SJSA1 (cell line): ENCODE measurements at places on chromosomes 7 and 10. TPM values are rescaled to one million over a fixed set of nuclear protein-coding genes. Genes with fewer than 3 reads are reported as not detected.

DNA sequence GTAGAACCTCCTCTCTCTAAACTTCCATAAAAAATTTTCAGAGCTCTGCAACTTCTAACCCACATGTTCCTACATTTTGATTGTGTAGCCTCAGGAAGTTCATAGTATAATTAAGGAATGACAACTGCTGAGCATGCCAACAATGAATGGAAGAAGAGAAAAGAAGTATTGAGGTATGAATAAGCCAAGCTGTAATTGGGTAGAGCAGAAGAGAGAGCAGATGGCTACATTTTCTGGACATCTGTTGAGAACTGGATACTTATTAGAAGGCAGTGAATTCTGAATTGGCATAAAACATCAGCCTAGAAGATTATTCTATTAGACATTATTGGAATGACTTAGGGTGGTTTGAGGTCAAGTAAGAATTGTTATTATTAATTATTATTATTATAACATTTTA is 728.3 kb upstream of the PHF14 start:
- DNase-seq = no peak

DNA sequence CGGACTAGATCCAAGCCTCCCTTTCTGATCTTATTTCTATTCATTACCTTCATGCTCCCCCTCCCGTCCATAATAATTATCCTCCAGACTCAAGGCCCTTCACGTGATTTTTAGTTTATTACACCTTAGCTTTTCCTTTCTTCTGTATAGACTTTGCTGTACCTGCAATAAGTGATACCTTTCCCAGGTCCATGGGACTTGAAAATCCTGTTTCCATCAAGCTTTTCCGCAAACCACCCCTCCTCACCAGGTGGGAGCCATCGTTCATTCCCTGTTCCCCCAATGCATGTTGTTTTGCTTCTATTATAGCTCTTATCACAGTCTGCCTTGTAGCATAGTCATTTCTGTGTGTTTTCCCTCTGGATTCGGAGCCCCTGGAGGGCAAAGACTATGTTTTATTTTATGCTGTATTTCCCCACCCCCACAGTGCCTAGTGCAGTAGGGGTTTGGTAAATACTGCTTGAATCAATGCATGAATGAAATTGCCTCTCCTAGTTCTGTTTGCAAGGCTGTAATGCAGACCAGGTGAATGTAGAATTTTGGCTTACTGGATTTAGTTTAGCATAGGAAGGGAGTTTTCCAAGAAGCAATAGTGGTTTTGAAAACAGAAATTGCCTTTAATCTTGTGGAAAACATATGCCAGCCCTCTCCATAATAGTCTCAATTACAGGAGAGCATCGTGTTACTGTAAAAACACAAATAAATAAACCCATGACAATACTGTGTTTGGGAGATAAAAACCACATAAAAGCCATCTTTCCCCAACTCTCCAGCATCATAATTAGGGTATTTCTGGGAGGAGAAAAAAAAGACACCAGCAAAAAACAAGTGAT is 213.4 kb downstream of the AUTS2 start:
- no peak for DNase-seq

GRCh38 chr10:2476812-2477553 is 590.4 kb upstream of the PFKP start:
- no peak for DNase-seq

DNA sequence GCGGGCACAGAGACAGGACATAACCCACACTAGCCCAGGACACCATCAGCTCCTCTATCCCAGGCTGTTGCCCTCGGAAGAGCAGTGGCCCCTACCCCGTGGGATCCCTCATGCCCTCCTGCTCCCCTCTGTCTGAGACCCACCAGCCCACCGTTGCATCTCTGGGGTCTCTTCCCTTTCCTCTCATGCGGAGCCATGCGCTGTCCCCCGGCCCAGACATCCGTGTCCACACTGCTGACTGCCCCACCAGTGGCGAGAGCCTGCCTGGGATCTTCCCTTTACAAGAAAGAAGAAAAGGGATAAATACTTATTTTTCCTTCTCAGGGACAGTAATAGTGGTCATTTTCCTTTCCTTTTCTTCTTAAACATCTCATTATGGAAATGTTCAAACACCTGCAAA is 115.4 kb downstream of the WDR37 start:
- no peak for DNase-seq

- no peak for DNase-seq
Measured at GRCh38 chr7:140390466-140391190, 7.7 kb downstream of the SLC37A3 start.

DNA sequence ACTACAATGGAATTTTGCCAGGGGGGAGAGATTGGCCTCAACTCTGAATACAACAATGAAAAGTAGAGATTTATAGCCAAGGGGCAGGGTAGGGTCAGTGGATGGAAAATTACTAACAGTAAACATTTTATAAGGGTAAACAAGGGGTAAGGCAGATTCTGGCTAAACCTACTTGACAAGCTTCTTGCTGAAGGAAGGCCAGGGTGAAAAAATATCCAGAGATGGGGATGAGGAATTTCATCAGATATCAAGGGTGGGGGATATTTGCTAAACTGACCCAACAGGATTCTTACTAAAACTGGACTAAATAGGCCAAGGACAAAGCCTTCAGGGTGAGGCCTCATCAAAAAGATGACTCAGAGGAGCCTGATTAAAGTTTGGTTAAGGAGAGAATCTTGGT is 156.3 kb downstream of the RTKN2 start:
- no peak for DNase-seq

DNA sequence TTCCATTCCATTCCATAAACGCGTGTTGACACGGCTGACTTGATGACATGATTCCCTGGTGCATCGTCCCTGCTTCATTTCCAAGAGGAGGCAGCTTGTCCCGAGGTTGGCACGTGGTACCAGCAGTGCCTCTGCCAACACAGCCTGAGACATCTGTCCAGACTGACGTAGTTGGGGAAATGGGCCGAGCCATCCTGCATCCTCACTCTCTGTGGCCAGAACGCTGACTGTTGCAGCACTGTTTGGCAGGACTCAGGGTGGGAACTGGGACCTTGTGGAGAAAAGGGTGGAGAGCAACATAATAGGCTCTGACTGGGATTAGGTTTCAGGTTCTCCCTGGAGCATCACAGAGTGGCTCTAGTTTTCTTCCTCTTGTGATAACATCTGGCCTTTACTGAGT is 118.6 kb upstream of the BTBD16 start:
- DNase-seq = no peak

GRCh38 chr7:45054442-45054841 is 34.3 kb downstream of the NACAD start:
- no peak for DNase-seq

- DNase-seq = no peak
Measured at GRCh38 chr7:34755008-34755407, 97.0 kb downstream of the NPSR1 start.

DNA sequence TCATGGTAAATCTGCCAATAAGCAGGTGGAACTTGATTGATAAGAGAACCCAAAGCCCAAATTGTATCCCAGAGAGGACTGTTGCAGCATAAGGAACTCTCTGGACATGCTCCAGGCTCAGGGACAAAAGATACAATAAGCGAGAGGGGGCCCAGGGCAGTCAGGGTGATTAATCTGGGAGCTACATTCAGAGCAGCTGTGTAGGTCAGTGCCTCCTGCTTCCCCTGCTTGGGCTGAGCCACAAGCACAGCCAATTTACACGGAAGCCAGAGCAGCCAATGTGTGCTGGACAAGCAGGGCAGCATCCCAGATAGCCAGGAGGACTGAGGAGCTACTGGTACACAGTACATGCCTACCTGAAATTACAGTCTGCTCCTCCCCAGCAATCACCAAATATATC is 24.2 kb downstream of the MYPN start:
- no peak for DNase-seq

DNA sequence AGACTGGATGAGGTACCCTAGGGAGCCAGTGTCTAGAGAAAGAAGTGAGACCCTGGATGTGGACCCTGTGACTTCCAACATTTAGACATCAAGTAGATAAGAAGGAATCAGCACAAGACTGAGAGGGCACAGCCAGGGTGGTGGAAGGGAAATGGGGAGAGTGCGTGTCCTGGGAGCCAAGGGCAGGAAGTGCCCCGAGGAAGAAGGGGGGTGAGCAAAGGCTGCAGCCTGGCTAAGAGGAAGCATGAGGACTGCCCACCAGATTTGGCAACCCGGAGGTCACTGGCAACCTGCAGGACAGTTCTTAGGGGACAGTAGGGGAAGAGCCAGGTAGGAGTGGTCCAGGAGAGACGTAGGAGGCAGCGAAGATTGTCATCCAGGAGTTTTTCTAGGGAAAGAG is 14.8 kb downstream of the COL13A1 start:
- no peak for DNase-seq

Gene AGAP6
- 3.2 and 5.0 TPM in 2 replicates for total RNA-seq

Gene PDZD7
- total RNA-seq = 0.50 and 1.3 TPM in 2 replicates
